ENCODE measurements at places on chromosomes 1 and 21.

GRCh38 chr1:51842261-51842660, 36.3 kb downstream of the NRDC start:
- peak; percentile 40 for DNase-seq

DNA sequence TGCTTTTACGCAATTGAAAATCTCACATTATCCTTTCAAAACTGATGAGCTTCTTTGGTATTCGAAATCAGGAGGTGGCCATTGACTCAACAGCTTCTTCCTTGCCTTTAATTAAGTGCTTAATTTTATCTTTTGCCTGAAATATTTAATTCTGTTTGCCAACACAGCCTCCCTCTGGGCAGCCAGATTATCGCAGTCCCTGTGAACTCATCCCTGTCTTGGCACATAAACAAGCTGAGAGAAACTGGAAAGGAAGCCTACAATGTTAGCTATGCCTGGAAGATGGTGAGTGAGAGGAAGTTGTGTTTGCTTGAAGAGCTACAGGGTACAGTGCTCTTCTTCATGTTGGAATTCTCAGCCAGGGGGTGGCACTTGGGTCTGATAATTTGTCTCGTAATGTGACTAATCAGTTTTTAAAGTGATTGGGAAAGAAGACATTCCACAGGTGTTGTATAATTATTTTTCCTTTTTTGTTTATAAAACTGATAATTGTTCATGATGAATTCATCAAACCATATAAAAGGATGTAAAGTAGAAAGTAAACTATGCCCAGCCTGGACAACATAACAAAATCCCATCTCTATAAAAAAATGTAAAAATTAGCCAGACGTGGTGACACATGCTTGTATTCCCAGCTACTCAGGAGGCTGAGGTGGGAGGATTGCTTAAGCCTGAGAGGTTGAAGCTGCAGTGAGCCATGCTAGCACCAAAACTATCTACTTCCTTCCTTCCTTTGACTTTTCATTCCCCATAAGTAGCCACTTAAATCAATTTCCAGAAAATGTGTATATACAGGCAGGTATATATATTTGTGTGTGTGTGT, 90.1 kb upstream of the RAVER2 start:
- no peak for DNase-seq

- DNase-seq = peak; percentile 43
Observed at GRCh38 chr1:17892225-17892624, 137.1 kb downstream of the ACTL8 start.

DNA sequence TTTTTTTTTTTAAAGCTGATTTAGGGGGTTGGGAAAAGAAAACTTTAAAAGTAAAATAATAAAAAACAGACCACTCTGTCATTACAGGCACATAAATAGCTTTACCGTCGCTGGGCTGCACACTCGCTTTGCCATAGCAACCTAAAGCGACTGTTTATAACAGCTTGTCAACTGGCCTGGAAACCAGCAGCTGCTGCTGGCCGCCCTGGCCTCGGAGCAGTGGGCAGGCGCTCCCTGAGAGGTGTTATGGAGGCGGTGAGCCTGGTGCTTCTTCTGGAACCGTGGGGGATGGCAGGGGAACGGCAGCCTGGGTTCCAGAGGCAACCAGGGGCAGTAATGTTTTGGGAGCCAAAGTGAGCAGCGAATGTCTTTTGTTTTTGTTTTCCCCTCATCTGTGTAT, 45.7 kb downstream of the ATP2B4 start:
- no peak for DNase-seq

- DNase-seq = peak; percentile 76
Observed at GRCh38 chr1:151371370-151372057, 991 bp downstream of the SELENBP1 start.

- DNase-seq = no peak
Observed at GRCh38 chr1:173295391-173295790, 88.3 kb upstream of the TNFSF4 start.

- no peak for DNase-seq
Observed at GRCh38 chr1:37481289-37482003, 7.1 kb downstream of the ZC3H12A start.

DNA sequence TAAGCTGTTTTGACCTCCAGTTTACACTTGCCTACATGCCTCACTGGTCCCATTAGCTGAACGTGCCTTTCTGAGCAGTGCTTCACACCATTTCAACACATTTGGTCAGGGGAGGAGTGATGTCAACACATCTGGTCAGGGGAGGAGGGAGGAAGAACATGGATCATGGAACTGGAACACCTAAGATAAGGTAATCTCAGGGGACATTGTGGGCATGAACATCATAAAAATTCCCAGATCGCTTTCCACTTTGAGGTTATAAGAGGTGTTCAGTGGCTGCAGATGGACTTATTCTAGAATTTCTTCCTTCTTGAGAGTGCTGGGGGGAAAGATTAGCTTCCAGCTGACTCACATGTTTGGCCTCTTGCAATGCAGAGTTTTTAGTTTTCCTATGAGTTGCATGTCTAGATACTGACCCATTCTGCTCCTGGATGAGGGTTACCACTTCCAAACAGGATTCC, 2.0 kb downstream of the QSOX1 start:
- DNase-seq = no peak

- DNase-seq = no peak
Observed at GRCh38 chr1:25744140-25744581, 55.8 kb upstream of the SELENON start.

Data from LNCaP clone FGC (cell line).